ENCODE measurements at places on chromosomes 2 and 18. TPM values are rescaled to one million over a fixed set of nuclear protein-coding genes. Genes with fewer than 3 reads are reported as not detected.

Gene FRZB
- 1.0 TPM for total RNA-seq

Gene NRBP1
- total RNA-seq, result 128 TPM

Gene CAPN14
- total RNA-seq, result 0.54 TPM

Gene QPCT
- total RNA-seq, result 16.5 TPM

Gene GLI2
- 53.6 TPM for total RNA-seq

Gene ALK
- total RNA-seq, result 0.35 TPM

Gene MROH2A
- total RNA-seq, result not detected

Gene EGR4
- total RNA-seq, result not detected

Gene STEAP3
- total RNA-seq, result 18.2 TPM

Gene TMEM214
- total RNA-seq, result 36.5 TPM

Gene CTNNA2
- 11.3 TPM for total RNA-seq

Gene LRRTM4
- total RNA-seq, result 15.4 TPM

Gene ATAD2B
- 19.3 TPM for total RNA-seq

Gene STARD6
- not detected for total RNA-seq

Gene LOXHD1
- 0.17 TPM for total RNA-seq

Gene CNOT11
- total RNA-seq, result 74.2 TPM

Gene SMYD1
- total RNA-seq, result 0.07 TPM

Gene SNED1
- 1.1 TPM for total RNA-seq

Gene L3MBTL4
- total RNA-seq, result 0.85 TPM

Gene RAX
- total RNA-seq, result 0.03 TPM

Gene MYO5B
- 19.1 TPM for total RNA-seq

Gene SPIRE1
- 16.6 TPM for total RNA-seq

Gene TMEM200C
- total RNA-seq, result 6.1 TPM

Gene GKN2
- not detected for total RNA-seq

Gene IL36RN
- total RNA-seq, result not detected

Gene DSG4
- not detected for total RNA-seq

Gene CCDC102B
- total RNA-seq, result 1.3 TPM

Gene RNU2-63P
- not detected for total RNA-seq

Gene DSC3
- 2.1 TPM for total RNA-seq

Gene TCF23
- total RNA-seq, result not detected

Gene NYAP2
- not detected for total RNA-seq
